ENCODE measurements at places on chromosomes 1 and 21.
A peak's percentile ranks its signal among the peaks of the same experiment; 100 is the strongest.

DNA sequence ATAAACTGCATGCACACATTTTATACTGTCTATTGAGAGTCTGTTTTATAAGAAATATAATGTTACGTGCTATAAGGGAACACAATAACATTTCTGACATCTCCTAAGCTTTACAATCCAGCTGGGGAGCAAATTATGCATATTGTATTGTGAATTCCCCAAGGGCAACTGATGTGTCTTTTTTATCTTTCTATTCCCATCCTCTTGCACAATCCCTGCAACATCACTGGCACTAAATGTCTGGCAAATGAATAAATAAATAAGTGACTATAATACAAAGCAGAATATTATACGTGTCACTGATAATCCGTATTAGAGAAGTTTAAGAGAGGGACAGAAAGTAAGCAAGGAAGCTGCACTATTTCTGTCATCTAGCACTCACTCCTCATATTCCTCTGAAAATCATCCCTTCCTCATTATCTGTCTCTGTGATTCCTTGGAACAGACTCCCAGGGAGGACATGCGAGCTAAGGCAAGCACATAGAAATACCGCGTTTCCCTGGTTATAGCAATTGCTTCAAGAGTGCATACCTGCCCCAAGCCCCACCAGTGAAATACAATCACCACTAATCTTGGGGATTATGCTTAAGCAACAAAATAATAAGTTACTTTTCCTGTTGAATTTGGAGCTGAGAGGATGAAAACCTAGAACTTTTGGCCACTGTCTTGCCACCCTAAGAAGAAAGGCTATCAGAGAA lies 205.4 kb downstream of the SMYD3 start:
- DNase-seq: no peak

- DNase-seq: peak; percentile 77
Observed at GRCh38 chr1:54950369-54951163, 29.9 kb upstream of the TMEM61 start.

DNA sequence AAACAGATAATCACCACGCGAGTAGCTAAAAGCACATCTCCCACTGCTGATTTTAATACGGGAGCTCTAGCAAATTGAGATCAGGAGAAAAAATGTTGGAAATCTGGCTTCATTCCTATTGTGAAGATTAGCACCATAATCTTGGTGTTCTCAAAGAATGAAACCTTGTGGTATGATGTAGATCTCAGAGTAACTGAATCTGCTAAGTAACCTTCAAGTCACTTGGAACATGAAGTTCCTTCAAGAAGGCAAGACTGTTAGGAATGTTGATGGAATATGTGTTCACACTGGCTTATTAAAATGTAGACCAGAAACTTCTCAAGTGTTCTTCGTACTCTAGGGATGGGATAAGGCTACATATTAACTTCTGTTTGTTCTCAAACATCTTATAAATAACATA lies 117.4 kb upstream of the CHRM3 start:
- no peak for DNase-seq

- DNase-seq: no peak
Observed at GRCh38 chr1:28537457-28538199, 15.3 kb upstream of the TRNAU1AP start.

Measured in GM13976 (cell line).